ENCODE measurements at places on chromosomes 7 and 10.

- H3K27me3 ChIP-seq, result no peaks in the 10 kb centered on the region
- DNase-seq, result no peak
- no peak overlapping the region for H3K27ac ChIP-seq
- no peaks in the 10 kb centered on the region for H3K36me3 ChIP-seq
Measured at GRCh38 chr10:971613-972012, 16.6 kb upstream of the GTPBP4 start.

DNA sequence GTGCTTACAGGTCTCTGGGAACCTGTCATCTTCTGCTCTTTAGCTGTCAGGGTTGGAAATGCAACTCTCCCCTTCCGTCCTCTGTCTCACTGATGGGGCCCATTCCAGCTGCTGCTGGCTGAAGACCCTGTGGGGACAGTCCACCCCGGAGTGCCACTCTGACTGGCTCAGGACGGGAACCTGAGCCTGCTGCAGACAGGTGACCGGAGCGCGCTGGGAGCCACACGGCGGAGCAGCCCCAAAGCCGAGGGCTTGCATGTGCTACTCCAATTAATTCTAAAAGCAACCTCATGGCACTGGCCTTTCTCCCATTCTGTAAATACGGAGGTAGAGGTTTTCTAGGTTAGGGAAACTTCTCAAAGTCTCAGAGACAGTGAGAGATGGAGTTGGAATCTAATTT lies 223.5 kb upstream of the PITRM1 start:
- peaks cover 30% of the 10 kb centered on the region for H3K4me1 ChIP-seq
- no peak overlapping the region for H3K27ac ChIP-seq
- H3K27me3 ChIP-seq, result no peaks in the 10 kb centered on the region
- no peaks in the 10 kb centered on the region for H3K36me3 ChIP-seq

DNA sequence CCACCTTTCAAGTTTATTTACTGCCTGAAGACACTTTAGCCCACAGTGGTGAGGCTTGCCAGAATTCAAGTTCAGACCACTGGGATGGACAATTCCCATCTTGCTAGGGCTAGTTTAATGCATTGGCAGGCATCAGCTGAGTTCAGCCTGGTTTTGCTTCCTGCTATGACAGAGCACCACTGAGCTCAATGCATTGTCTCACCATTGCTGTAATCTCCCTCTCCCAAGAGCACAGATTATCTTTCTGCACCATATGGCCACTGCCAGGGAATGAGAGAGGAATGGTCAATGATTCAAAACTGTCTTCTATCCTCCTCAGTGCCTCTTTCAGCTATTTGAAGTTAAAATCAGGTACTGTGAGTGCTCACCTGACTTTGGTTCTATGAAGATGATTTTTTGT lies 160.8 kb downstream of the XPNPEP1 start:
- H3K36me3 ChIP-seq, result no peaks in the 10 kb centered on the region
- no peak overlapping the region for H3K27ac ChIP-seq
- H3K4me1 ChIP-seq, result no peaks in the 10 kb centered on the region
- DNase-seq, result no peak
- H3K27me3 ChIP-seq, result no peaks in the 10 kb centered on the region

GRCh38 chr10:32943854-32944661 lies 14.0 kb downstream of the ITGB1 start:
- H3K4me1 ChIP-seq, result peaks cover 98% of the 10 kb centered on the region
- H3K27ac ChIP-seq, result peak overlapping the region; percentile 85
- H3K36me3 ChIP-seq, result no peaks in the 10 kb centered on the region
- no peak overlapping the region for H3K4me3 ChIP-seq
- peak; percentile 24 for DNase-seq

DNA sequence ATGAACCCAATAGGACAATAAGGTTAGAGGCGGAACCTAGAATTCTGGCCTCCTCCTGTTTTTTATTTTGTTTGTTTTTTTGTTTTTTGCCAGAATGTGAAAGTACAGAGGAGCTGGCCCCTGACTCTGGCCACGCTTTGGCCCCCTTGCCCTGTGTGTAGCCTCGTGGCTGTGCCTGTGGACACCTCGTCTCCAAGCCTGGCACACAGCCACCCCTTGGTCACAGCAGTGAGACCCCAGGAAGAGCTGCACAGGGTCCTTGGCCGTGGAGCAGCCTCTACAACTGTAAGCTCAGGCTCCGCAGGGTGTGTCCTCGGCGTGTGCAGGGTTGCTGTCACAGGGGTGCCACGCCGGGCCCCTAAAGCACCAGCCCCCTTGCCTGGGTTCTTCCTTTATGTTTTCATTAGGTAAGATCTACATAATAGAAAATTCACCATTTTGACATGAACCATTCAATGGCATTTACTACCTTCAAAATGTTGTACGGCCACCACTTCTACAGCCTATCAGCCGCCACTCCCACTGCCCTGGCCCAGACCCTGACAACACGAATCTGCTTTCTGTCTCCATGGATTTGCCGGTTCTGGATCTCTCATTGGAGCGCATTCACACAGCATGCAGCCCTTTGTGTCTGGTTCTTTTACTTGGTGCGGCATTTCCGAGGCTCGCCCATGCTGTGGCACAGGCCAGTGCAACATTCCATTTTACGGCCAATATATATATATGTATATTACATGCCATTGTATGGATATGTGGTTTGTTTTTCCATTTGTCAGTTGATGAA lies 51.0 kb downstream of the AMZ1 start:
- no peak overlapping the region for H3K4me3 ChIP-seq
- no peaks in the 10 kb centered on the region for H3K36me3 ChIP-seq
- H3K4me1 ChIP-seq, result peaks cover 64% of the 10 kb centered on the region
- no peak for DNase-seq
- no peaks in the 10 kb centered on the region for H3K27me3 ChIP-seq
- H3K27ac ChIP-seq, result peak overlapping the region; percentile 54

DNA sequence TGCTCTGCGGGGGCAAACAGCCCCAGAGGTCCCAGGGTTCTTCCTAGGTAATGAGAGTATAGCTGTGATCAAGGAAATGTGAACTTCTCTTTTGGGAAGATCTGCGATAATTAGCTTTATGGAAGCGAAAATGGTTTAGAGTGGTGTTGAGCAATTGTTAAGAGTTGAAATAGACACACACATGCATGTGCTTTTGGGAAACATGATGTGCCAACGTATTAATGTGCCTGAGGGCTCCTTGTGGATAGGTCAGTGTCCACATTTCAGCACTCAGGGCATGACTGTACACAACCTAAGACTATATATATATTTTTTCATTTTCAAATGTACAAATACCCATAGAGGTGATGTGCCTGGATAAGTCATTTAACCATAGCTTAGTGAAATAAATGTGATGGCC lies 67.0 kb downstream of the GSDME start:
- no peak overlapping the region for H3K4me3 ChIP-seq
- no peak overlapping the region for H3K27ac ChIP-seq
- no peaks in the 10 kb centered on the region for H3K36me3 ChIP-seq
- DNase-seq, result no peak
- no peaks in the 10 kb centered on the region for H3K27me3 ChIP-seq
- no peaks in the 10 kb centered on the region for H3K4me1 ChIP-seq

DNA sequence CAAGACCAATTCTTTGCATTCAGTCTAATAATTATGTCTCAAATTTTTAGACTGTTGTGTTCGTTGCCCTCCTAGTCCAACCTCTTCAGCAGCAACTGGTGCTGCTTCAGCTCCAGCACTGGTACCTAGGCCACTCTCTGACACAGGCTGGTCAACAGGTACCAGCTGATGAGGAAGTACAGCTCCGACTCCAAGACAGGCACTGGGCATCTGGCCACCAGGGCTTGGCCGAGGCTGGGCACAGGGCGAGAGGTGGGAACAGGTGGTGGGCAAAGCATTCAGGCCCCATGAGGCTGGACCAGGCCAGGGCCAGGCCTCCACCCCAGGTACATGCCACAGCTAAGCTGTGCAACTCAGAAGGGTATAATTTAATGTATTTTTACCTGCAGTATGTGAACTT lies 151.5 kb upstream of the AGR3 start:
- no peaks in the 10 kb centered on the region for H3K4me1 ChIP-seq
- H3K27me3 ChIP-seq, result no peaks in the 10 kb centered on the region
- no peak overlapping the region for H3K27ac ChIP-seq
- no peak for DNase-seq

DNA sequence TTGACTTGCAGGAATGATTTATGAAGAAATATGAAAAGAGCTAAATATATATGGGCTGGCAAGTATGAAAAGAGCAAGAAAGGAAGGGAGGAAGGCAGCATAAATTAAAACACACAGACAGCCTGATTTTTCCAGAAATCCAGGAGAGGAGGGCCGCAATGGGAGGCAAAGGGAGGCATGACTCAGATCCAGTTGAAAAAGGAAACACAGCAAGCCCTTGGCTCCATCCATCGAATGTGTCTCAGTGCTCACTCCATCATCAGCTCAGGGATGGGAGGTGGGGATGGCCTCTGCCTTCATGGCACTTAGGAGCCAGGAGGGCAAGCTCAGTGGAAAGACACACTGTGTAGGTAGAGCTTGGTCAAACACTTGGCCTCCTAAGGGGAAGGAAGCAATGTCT lies 75.7 kb upstream of the PDZD8 start:
- no peak overlapping the region for H3K27ac ChIP-seq
- H3K4me1 ChIP-seq, result no peaks in the 10 kb centered on the region
- H3K36me3 ChIP-seq, result no peaks in the 10 kb centered on the region
- H3K4me3 ChIP-seq, result no peak overlapping the region
- H3K27me3 ChIP-seq, result peaks cover 42% of the 10 kb centered on the region
- DNase-seq, result no peak

GRCh38 chr7:28613262-28613661 lies 200.9 kb downstream of the CREB5 start:
- no peak for DNase-seq
- H3K4me1 ChIP-seq, result peaks cover 19% of the 10 kb centered on the region
- H3K36me3 ChIP-seq, result no peaks in the 10 kb centered on the region
- H3K27ac ChIP-seq, result no peak overlapping the region
- H3K4me3 ChIP-seq, result no peak overlapping the region

- no peak for DNase-seq
- no peaks in the 10 kb centered on the region for H3K36me3 ChIP-seq
- H3K27me3 ChIP-seq, result no peaks in the 10 kb centered on the region
- H3K27ac ChIP-seq, result no peak overlapping the region
- H3K4me3 ChIP-seq, result no peak overlapping the region
Measured at GRCh38 chr10:63586043-63586442, 64.8 kb downstream of the REEP3 start.

DNA sequence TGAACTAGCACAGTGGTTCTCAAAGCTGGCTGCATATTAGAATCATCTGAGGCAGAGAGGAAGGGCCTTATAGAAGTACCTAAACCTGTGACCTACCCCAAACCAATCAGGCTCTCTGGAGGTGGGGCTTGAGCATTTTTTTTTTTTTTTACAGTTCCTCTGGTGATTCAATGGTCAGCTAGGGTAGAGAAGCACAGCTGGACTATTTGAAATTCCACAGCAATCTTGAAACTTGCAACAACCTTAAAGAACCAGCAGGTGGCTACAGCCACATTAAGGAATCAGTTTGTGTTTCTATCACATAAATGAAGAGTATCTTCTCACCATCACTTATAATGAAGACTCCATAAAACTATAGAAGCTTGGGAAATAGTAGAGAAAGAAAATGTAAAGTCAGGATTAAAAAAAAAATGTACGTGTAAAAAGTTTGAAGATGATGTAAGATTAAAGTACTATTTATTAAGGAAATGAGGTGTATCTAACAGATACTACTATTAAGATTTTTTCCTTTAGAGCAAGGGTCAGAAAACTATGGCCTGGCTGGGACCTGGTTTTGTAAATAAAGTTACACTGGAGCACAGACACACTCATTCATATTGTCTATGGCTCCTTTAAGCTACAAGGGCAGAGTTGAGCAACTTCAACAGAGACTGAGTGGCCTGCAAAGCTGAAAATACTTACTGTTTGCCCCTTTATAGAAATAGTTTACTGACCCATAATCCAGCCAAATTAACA lies 3.8 kb downstream of the RTKN2 start:
- no peak overlapping the region for H3K4me3 ChIP-seq
- peaks cover 12% of the 10 kb centered on the region for H3K4me1 ChIP-seq
- peaks cover 37% of the 10 kb centered on the region for H3K27me3 ChIP-seq
- no peak overlapping the region for H3K27ac ChIP-seq
- DNase-seq, result no peak

DNA sequence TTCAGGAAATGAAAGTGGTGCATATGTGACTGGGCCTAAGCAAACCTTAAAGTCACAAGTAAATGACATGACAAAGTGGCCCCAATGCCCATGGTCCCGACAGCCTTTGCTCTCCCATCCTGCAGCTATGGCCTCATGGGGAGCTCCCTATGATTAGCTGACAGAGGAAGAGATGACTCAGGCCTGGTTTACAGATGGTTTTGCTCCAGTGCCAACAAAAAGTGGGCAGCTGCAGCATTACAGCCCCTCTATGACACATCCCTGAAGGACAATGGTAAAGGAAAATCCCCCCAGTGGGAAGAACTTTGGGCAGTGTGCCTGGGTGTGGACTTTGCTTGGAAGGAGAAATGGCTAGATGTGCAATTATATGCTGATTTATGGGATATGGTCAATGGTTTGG lies 105.1 kb upstream of the ADCY1 start:
- no peak overlapping the region for H3K4me3 ChIP-seq
- H3K36me3 ChIP-seq, result no peaks in the 10 kb centered on the region
- no peak overlapping the region for H3K27ac ChIP-seq
- no peaks in the 10 kb centered on the region for H3K4me1 ChIP-seq

GRCh38 chr10:125442856-125443540 lies 240.0 kb downstream of the TEX36 start:
- H3K36me3 ChIP-seq, result no peaks in the 10 kb centered on the region
- no peak overlapping the region for H3K4me3 ChIP-seq
- H3K4me1 ChIP-seq, result no peaks in the 10 kb centered on the region
- H3K27me3 ChIP-seq, result peaks cover 44% of the 10 kb centered on the region

All from left ventricle myocardium inferior (tissue), 1 donor.